ENCODE measurements at places on chromosomes 1 and 21.

DNA sequence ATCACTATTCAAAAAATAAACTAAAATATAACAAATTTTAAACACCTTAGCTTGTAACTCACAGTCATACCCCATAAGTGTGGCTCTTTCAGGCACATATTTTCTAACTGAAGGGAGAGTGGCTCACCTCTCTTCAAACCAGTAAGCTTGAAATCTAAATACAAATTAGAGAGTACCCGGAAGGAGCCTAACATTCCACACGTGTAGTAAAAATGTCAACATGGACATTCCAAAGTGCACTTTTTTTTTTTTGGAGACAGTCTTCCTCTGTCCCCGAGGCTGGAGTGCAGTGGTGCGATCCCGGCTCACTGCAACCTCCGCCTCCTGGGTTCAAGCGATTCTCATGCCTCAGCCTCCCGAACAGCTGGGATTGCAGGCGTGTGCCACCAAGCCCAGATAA lies 275.6 kb upstream of the ADGRL2 start:
- no peak for DNase-seq

- DNase-seq, result no peak
Measured at GRCh38 chr1:219927298-219927955, 930 bp downstream of the SLC30A10 start.

GRCh38 chr1:86000601-86001000 lies 156.0 kb downstream of the COL24A1 start:
- no peak for DNase-seq

DNA sequence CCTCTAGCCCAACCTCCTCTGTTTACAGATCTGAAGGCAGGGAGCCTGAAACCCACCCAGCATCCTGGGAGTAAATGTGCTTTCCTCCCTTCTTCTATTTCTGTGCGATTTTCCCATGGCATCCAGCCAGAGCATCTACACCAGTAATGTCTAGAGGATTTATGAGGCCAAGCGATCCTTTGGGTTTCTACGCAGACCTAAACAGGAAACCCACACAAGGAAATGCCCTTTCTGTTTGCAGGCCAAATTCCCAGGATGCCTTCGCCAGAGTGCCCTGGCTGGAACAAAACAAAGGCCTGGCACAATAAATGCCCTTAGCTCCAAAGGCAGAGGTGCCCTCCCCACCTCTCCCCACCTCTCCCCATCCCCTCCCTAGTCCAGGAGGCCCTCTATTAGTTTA lies 110.5 kb upstream of the CDC42BPA start:
- DNase-seq, result no peak

DNA sequence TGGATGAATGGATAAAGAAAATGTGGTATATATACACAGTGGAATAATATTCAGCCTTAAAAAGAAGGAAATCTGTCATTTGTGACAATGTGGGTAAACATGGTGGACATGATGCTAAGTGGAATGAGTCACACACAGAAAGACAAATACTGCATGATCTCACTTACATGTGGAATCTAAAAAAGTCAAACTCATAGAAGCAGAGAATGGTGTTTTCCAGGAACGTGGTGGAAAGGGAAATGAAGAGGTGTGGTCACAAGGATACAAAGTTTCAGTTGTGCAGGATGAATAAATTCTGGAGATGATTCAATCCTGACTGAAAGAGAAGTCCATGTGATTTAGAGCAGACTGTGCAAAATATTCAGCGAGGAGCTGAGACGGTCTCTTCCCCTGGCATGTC lies 56.6 kb downstream of the RYR2 start:
- no peak for DNase-seq

DNA sequence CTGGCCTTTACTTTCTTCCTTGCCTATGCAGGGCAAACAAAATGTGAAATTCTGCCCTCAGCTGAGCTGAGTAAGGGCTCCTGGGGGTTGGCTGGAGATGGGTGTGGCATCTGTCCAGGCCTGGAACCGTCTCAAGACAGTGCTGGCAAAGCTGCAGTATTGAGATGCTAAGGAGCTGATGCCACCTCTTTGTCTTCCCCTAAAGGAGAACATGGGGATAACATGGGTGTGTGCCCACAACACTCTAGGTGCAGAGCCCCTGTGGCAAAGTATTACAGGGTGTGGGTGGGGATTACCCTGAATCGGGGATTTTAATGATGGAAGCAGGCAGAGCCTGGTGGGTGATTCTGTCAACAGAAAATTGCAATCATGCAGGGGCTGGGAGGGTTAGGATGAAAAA lies 2.5 kb upstream of the ST3GAL3 start:
- DNase-seq, result no peak

DNA sequence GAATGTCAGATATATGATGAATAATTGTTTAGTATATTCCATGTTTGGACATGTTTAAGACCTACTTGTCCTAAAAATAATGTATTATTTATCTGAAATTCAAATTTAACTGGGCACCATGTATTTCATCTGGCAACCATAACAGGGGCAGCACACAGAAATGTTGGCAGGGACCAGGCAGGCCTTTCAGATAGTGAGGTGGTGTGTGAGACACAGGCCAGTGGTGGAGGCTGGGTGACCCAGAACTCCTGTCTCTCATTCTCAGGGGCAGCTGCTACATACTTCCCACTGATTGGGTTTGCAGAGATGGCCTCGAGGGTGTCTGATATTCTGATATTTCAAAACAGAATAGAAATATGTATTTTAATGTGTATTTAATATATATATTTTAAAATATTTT lies 1.3 kb upstream of the FASLG start:
- DNase-seq, result no peak

- no peak for DNase-seq
Measured at GRCh38 chr21:46115441-46116188, 17.7 kb downstream of the COL6A2 start.

DNA sequence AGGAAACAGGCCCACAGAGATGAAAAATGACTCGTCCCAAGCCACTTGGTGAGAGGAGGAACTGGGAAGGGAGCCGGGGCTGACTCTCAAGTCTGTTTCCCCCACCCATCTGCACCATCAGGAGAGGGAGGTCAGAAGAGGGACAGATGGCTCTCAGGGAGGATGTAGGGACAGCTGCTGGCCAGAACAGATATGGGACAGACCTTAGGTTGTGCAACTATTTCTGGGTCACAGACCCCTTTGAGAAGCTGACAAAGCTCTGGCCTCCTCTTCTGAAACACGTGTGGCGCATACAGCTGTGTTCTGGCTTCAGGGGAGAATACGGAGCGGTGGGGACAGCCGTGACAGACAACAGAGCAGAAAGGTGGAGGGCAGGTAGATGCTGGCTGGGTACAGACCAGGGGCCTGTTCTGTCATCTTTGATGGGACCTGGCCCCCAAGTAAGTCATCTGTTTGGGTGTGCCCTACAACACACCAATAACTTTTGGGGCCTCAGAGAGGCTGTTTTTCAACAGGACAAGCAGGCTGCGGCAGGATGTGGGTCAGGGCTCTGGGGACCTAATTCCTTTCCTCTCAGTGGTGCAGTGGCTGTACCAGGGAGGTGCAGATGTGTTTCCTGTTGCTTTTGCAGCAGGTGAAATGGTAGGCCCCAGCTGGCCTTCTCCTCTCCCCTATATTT lies 7.3 kb downstream of the SH3BGRL3 start:
- no peak for DNase-seq

- DNase-seq, result no peak
Measured at GRCh38 chr1:201692555-201693394, 136.2 kb upstream of the IPO9 start.

- no peak for DNase-seq
Measured at GRCh38 chr1:227006226-227006796, 66.2 kb downstream of the COQ8A start.

- no peak for DNase-seq
Measured at GRCh38 chr21:32249511-32250280, 29.2 kb downstream of the MIS18A start.

GRCh38 chr1:59509341-59509875 lies 212.5 kb downstream of the FGGY start:
- DNase-seq, result no peak

DNA sequence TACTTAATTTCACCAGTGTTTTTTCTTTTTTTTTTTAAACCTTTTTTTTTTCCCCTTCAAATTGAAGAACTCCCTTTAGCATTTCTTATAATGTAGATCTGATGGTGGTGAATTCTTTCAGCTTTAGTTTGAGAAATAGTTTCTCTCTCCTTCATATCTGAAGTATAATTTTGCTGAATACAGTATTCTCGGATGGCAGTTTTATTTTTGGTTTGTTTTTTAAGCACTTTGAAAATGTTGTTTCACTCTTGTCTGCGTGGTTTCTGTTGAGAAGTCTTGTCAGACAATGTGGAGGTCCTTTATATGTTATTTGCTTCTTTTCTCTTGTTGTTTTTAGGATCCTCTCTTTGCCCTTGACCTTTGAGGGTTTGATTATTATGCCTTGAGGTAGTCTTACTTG lies 135.1 kb downstream of the RPS6KC1 start:
- no peak for DNase-seq

DNA sequence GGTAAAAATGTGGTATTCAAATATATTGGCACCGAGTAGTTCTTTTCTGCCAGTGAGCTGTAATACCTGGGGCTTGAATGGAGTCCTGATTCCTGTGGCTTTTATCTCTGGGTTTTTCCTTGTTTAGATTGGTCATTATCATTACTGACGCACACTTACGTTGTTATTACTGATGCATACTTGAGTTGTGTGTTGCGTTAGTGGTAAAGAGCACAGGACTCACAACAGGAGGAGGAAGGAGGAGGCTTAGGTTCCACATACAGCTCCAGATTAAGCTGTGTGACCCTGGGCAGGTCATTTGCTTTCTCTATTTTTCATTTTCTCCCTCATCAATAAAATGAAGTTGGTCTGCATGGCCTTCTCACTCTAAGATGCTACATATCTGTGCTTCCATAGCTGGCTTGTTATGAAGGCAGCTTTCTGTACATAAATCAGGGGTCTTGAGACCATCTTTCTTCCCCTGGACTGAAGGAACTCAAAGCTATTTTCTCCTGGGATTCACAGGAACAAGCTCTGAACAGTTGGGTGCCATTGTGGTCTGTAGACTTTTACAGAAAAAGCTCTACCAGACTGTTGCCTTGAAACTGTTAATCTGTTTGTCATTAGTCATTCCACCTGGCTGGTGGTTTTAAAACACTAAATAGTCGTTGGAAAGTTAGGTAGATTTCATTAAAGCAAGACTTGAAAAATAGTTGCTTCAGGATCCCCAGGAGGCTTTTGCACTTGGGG lies 5.6 kb downstream of the ARID1A start:
- DNase-seq, result no peak

- DNase-seq, result no peak
Measured at GRCh38 chr21:37909936-37910335, 6.3 kb downstream of the KCNJ6 start.

- no peak for DNase-seq
Measured at GRCh38 chr1:239386453-239387303, at the start of gene CHRM3. CHRM3 (plus strand) TSS chr1:239386568; CDS start chr1:239907452, 520,884 bp downstream.

DNA sequence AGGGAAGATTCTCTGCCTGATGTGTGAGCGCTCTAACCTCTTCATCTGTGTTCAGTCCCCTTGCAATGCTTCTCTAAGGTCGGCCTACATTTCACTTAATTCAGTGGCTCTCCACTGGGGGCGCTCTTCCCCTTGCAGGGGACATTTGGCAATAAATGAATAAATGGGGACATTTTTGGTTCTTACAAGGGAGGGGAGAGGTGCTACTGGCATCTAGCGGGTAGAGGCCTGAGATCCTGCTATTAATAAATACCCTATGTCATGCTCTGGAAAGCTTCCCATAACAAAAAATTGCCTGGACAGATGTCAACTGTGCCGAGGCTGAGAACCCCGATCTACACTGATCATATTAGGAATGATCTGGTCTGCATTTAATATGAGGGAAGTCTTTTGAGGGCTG lies 25.9 kb upstream of the DNAJC11 start:
- peak; percentile 27 for DNase-seq

DNA sequence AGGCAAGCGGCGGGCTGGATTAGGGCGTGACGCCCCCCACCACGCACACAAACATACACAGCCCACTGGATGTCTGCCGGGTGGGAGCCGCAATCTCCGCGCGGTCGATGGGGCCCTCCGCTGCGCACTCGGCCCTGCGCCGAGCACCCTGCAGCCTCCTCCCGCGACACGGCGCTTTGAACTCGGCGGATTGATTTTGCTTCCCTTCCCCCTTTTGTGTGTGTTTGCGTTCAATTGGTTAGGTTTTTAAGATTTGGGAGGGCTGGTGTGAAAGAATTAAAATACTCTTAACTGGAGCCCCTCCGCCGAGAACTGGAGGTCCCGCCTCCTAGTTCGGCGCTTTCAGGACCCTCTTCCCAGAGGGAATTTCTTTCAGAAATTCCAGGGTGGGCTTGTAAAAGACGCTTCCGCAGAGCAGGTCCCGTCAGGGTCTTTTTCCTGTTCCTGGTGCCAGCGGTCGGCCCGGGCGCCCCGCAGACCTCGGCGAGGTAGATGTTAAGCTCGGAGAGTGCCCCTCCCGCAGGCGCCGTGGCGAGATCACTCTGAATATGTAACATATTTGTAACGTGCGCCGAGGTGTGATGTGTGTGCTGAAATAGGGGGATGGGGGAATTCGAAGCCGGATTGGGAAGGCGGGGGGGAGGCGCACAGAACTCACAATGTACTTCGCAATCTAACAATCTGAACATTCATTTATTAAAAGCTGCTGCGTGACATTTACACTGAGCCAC lies 8.0 kb upstream of the BARHL2 start:
- DNase-seq, result no peak

- no peak for DNase-seq
Measured at GRCh38 chr1:2639607-2640521, 7.0 kb upstream of the MMEL1 start.
